ENCODE measurements at places on chromosomes 1 and 21.

DNA sequence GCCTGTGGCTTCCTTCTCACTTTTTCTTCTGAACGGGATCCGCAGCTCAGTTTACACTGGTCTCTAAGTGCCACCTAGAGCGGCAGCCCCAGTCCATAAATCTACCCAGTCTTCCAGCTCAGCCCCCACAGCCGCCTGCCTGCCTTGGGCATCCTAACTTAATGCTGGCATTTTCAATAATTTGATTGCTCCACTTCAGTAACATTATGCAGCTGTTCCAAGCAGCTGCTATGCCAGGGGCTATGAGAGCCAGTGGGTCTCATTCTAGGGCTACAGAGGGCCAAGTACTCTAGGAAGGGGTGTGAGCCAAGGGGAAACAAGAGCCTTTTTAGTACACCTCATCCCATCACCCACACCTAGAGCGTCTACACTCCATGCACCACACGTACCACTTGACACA, 48.4 kb upstream of the COA6 start:
- no peak for DNase-seq

GRCh38 chr1:37901191-37901892, 42.0 kb upstream of the MTF1 start:
- no peak for DNase-seq

GRCh38 chr1:150895618-150896017, 8.7 kb downstream of the CTXND2 start:
- no peak for DNase-seq

- DNase-seq: no peak
Measured at GRCh38 chr1:154819628-154820590, 50.2 kb downstream of the KCNN3 start.

DNA sequence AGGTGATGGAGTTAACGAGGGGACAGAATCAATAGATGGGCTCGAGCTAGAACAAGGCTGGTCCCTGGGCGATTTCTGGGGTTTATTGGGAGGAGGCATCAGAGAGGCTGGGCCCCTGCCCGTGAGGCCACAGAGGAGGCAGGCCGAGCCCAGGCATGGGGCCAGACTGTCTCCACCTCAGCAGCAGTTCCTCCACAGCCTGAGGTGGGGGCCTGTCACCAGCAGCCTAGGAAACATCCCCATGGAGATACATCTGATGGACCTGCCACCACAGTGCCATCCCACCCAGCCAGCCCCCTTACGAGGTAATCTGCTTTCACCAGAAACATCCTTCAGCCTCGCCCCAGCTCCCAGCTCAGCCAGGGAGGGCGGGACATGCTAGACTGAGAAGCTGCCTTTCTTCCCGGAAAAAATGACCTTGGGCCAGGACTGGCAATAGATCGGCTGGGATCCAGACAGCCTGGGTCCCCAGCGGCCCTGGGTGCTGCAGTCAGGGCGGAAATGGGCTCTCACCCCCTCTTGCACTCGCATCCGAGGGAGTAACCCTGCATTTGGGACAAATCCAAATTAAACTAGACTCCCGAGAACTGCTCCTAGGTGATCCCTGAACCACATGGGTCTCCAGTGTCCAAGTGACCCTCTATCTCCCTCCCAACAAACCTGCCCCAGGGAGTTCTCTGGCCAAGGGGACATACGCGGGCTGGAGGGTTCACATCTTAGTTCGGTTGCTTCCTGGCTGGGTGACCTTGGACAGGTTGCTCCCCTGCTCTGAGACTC, 10.0 kb upstream of the EPHA8 start:
- no peak for DNase-seq

- DNase-seq: no peak
Measured at GRCh38 chr1:221440658-221441057, 301.2 kb downstream of the DUSP10 start.

- no peak for DNase-seq
Measured at GRCh38 chr1:203202431-203203245, 16.1 kb upstream of the CHI3L1 start.

- DNase-seq: no peak
Measured at GRCh38 chr1:161763522-161764098, 2.5 kb upstream of the ATF6 start.

DNA sequence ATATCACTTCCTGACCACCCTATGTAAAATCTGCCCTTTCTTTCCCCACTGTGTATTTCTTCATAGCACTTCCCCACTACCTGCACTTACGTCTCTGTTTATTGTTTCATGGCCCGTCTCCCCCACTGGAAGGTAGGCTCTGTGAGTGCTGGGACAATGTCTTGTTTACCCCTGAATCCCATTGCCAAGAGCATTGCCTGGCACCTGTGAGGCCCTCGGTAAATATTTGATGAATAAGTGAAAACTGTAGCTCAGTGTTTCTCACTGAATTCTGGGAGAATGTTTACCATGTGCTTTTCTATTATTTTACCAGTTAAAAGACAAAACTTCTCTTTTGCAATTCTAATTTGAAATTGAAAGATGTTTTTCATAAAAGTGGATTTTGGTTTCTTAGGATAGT, 11.8 kb downstream of the NFASC start:
- DNase-seq: no peak

GRCh38 chr21:46223217-46223616, 5.4 kb downstream of the LSS start:
- DNase-seq: no peak

GRCh38 chr1:150596095-150596892, 16.9 kb upstream of the MCL1 start:
- DNase-seq: no peak

DNA sequence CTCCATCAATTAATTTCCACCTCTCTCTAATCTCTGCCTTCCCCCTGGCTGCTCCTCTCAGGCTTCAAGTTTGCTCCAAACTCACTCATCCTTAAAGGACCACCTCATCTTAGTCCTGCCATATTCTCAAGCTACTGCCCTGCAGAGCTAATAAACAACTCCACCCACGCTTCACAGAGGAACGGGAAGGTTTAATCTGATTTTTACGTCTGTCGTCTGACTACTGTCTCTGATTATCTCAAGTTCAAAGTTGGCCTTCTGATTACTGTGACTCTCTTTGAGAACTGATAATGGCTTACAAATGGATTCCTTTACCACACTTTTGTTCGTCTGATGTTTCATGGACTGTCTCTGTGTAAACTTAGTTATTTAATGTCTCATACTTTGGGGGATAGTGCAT, 7.6 kb upstream of the CPT2 start:
- no peak for DNase-seq

- DNase-seq: no peak
Measured at GRCh38 chr1:217135569-217135915, 412.3 kb upstream of the ESRRG start.

- peak; percentile 22 for DNase-seq
Measured at GRCh38 chr1:16073490-16074119, at the start of gene FAM131C. Gene FAM131C (minus strand): TSS chr1:16073651. CDS start chr1:16073442, 209 bp downstream.

- DNase-seq: no peak
Measured at GRCh38 chr1:73639494-73639893, 558.5 kb downstream of the LRRIQ3 start.

GRCh38 chr1:36178471-36179219, 22.7 kb downstream of the MAP7D1 start:
- DNase-seq: no peak

DNA sequence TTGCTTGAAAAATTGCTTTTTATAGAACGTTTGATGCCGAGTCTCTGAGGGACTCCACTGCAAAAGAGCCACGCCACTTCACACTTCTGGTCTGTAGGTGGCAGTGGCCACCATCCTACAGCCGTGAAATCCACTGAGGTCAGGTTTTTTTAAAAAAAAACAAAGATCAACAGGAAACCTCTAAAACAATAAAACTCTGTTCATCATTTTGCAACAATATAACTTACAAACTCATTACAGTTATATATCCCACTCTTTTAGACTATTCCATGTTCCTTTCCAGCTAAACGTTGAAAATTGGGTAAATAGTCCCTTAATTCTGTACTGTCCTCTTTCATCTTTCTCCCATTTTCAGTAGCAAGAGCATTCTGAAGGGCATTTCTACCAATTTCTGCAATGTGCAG, 64.6 kb upstream of the FMN2 start:
- DNase-seq: no peak

DNA sequence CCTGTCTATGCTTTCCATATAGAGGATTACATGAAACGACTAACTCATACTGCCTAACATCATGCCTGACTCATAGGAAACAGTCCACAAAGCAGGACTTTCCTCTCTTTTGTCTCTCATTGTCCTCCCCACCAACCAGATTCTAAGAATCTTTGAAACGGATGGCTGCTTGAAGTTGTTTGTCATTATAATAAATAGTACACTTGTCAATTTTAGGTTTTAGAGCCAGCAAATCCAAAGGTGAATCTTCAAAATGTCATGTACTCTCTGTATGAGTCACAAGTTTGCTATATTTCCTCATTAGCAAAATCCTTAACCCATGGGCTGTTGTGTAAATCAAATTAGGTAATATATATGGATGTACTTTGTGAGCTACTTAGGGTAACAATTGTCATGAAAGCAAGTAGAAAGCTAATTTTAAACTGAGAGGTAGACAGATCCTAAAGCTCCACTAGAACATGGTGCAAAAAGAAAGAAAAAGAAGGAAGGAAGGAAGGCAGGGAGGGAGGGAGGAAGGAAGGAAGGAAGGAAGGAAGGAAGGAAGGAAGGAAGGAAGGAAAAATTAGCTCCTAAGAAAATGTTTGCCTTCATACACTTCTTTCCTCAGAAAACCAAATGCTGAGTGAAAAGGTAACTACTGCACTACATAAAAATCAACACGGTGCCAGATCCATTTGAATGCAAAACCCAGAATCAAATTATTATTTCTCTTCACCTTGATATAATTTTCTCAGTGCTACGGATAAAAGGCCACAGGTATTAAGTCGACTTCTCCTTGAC, 129.5 kb upstream of the PRMT6 start:
- no peak for DNase-seq

GRCh38 chr1:15288173-15288926, 41.3 kb downstream of the FHAD1 start:
- no peak for DNase-seq

GRCh38 chr1:227362039-227362438, 43.7 kb upstream of the CDC42BPA start:
- no peak for DNase-seq

- no peak for DNase-seq
Measured at GRCh38 chr1:183908079-183908478, 103.2 kb downstream of the RGL1 start.

DNA sequence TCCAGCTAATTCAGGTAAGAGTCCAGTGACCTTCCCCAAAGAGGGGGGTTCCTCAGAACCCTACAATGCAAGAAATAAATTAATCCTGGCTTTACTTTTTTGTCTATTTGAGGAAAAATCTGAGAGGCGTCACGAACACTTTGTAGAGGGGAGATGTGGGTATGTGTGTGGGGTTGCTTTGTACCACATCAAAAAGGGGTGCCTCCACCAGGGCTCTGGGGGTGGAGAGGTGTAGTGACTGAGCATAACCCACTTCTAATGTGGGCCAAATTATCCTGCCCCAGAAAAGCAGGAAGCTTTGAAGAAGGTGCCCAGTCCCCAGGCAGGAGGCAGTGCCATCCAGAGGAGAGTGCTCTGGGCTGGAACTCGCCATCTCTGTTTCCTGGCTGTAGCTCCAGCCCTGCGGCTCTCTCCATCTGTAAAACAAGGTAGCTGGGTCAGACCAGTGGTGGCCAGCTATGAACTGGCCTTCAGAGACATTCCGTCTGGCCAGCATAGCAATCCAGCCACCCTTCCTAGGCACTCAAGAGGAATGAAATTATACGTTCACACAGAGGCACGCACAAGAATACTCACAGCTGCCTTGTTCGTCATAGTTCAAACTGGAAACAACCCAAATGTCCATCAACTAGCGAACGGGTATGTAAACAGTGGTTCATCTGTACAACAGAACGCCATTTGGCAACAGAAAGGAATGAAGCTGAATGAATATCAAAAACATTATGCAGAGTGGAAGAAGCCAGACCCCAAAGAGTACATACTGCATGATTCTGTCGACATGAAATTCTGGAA, 45.4 kb upstream of the TNFRSF1B start:
- no peak for DNase-seq

DNA sequence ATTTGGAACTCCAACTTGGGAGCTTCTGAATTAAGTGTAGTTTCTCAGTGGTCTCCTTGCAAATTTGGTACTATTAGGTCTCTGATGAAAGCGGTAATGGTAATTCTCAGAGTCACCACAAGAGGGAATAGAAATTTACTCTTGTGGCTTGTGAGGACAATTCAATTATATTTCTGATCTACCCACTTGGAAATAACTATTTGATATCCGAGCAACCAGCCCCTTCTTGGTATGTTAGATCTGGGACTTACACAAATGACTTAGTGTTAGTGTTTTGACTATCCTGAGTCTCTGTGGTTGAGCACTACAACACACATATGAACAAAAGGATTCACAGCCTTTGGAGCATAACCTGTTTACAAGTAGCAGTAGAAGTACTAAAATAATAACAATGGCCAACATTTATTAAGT, 68.1 kb downstream of the RPS6KA1 start:
- no peak for DNase-seq

Measured in activated CD8-positive, alpha-beta memory T cell treated with anti-CD3 and anti-CD28 coated beads for 1 hour (primary cell).